ENCODE measurements at places on chromosomes 16 and 17.
A peak's percentile ranks its signal among the peaks of the same experiment; 100 is the strongest.

GRCh38 chr16:1152651-1153259 lies at the start of gene CACNA1H:
TSS of gene CACNA1H (plus strand) at chr16:1153106. CDS start at chr16:1153738, 632 bp downstream.
- DNase-seq: no peak

- no peak for DNase-seq
These were observed 19.8 kb upstream of the ANKRD40CL start for GRCh38 chr17:50787106-50787505.

DNA sequence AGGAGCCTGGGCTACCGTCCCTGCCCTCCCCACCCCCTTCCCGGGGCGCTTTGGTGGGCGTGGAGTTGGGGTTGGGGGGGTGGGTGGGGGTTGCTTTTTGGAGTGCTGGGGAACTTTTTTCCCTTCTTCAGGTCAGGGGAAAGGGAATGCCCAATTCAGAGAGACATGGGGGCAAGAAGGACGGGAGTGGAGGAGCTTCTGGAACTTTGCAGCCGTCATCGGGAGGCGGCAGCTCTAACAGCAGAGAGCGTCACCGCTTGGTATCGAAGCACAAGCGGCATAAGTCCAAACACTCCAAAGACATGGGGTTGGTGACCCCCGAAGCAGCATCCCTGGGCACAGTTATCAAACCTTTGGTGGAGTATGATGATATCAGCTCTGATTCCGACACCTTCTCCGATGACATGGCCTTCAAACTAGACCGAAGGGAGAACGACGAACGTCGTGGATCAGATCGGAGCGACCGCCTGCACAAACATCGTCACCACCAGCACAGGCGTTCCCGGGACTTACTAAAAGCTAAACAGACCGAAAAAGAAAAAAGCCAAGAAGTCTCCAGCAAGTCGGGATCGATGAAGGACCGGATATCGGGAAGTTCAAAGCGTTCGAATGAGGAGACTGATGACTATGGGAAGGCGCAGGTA lies 762 bp downstream of the CDK12 start:
- DNase-seq: peak; percentile 13

DNA sequence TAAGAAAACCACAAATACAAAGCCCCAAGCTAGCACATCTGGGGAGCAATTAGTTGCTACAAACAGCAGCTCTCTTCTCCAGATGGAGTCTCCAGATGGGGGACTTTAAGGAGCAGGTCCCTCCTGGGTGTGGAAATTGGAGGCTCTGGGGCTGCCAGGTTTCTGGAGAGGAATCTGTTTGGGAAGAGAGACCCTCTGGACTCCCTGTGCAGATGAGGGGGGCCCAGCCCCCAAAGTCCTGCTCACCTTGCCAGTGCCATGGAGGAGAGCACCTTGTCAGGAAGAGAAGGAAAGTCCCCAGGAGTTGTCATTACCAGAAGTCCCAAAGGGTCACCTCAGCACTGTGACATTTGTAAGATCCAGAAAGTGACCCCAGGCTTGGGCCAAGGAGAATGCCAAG lies 14.8 kb downstream of the TEKT5 start:
- no peak for DNase-seq

DNA sequence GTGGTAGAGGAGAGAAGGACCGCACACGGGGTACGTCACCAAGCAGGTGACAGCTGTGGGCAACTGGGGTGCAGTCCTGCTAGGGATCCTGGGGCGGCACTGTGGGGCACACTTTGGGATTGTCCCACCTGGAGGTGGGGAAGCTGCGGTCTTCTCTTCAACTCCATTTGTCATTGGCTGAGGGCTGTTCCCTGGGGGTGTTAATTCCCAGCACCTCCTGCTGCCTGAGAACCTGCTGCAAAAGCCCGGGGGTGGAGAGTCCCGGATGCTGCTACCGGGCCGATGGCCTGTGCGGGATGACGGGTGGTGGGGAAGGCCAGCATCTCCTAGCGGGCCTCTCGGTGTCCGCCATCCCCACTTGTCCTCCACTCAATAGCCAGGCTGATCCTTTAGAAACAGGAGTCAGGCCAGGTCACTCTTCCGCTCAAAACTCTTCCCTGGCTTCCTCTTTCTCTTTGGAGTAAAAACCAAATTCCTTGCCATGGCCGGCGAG lies 100.2 kb downstream of the CYLD start:
- no peak for DNase-seq

DNA sequence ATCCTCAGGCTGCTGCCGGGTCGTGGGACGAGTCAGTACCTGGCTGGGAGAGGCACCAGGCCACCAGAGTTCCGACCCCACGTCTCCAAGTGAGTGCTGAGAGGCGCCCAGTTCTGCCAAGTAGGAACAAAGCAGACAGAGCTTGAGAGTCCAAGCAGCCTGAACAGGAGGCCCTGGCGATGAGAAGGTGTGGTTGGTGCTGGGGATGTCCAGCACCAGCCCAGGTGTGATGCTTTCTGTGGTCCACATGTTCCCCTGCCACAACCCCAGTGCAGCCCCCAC lies 10.8 kb downstream of the TAX1BP3 start:
- no peak for DNase-seq

GRCh38 chr17:41728056-41728455 lies 6.4 kb downstream of the HAP1 start:
- DNase-seq: no peak

DNA sequence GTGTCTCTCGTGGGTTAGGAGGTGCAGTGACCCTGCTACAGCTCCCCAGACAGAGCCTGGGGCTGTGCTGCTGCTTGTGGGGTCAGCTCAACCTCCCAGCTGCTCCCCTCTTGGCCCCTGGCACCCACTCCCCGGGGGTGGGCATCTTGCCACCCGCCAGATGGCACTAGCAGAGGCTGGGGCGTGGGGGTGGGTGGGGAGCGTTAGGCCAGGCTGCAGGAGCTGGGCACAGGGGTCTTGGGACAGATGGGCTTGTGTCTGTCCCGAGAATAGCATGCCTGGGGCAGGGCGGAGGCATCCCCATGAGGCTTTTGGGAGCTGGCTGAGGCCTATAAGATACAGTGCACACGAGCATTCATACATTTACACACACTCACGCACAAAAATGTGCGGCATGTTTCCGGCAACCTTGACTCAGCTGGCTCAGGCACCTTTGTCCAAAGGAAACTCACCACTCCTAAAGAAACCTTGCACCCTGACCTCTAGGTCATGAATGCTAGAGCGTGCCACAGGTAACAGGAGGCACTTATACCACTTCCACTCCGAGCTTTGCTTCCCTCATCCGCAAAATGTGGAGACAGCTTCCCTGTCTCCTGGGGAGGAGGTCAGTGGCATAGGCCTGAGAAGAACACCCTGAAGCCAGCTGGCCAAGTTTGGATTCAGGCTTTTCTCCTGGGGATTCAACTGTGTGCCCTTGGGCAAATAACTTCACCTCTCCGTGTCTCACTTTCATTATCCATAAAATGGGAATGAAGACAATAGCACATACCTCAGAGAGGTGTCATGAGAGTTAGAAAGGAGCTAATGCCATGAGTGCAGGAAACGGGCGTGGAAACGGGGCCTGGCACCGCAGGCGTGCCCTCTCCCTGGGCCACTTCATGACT lies 78.9 kb upstream of the LHX1 start:
- no peak for DNase-seq

GRCh38 chr17:55487695-55488432 lies 23.4 kb downstream of the SMIM36 start:
- DNase-seq: no peak

DNA sequence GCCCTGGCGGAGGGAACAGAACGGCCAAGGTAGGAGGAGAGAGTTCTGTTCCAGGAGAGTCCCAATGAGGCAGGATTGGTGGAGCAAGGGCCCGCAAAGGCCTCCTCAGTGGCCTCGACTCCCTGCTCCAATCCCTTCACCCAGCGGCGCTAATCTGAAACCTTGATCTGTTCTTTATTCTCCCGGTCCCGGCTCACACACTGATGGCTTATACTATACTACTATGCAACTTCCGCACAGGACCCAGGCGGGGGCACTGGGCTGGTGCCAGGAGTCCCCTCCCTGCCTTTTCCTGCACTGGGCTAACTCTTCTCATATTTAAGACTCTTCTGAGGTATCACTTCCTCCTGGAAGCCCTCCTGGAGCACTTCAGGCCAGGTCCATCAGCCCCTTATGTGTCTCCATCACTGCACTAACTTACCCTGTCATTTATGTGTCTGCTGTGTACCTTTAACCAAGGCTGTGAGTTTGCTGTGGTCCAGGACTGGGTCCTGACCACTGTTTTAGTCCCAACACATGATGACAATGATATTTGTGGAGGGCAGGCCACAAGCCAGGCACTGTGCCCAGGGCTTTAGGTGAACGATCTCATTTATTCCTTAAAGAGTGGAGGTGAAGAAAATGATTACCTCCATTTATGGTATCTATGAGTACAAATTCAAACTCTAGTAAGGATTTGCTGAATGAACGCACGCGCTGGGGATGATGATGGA lies 6.8 kb downstream of the CCDC102A start:
- DNase-seq: no peak

DNA sequence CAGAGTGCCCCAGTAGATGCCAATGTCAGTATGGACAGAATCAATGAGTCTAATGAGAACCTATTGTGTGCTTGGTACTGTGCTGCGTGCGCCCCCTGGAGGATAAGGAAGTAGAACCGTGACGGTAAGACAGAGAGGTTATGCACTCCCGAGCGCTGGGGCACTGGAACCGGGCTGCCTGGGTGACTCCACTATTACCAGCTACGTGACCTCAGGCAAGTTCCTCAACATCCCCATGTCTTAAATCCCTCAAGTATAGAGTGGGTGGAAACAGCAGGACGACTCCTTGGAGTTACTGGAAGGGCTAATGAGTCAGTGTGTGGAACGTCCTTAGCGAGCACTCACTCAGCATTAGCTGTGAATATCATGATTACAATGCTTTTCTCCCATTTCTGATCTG lies 16.2 kb downstream of the CHST4 start:
- DNase-seq: peak; percentile 19

DNA sequence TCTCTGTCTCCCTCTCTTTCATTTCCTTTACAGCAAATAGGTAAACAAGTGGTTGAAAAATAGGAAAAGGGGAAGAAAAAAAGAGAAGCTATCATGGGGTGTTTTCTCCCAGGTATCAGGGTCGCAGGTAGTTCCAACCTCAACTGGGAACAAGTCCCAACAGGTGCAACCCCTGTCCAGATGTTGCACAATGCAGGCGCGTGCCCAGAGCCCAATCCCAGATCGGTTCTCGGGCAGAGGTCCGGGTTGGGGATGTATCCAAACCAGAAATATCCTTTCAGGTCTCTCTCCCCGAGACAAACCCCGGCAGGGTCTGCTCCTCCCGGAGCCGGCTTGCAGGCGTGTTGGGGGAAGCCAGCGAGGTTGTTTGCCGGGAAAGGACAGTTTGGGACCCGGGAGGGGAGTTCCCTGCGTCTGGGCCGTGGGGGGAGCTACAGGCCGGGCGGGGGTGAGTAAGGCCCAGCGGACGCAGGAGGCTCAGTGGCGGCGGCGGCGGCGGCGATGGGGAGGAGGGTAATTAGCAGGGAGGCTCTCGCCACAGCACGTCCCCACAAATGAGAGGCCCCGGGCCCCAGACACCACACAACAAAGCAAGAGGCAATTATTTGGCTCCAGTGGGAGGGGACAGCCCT lies 21.2 kb upstream of the SP6 start:
- no peak for DNase-seq

DNA sequence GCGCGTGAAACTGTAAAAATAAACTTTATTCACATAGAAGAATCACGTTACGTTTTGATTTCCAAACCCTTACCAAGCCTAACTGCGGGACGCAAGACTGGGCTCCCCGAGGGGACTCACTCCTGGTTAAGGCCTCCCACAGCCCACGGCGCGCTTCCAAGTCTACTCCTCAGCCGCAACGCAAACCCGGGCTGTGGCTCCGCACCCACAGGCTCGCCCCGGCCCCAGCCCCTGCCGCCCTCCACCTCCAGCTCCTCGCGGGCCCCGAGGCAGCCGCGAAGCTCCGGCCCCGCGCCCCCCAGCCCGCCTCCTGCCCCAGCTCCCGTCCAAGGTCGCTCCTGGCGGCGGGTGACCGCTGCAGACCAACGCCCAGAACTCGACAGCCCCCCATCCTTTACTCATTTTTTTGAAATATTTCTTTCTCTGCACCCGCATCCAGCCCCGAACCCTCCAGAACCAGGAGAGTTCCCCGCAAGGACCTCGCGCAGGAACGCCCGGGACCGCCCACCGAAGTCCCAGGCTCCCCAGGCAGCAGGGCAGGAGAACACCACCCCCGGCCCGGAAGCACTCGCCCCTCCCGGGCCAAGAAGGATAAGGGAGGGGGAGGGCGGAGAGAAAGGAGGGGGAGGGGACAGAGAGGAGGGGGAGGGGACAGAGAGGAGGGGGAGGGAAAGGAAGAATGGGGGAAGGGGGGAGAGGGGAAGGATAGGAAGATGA lies 912 bp downstream of the USP22 start:
- peak; percentile 66 for DNase-seq

DNA sequence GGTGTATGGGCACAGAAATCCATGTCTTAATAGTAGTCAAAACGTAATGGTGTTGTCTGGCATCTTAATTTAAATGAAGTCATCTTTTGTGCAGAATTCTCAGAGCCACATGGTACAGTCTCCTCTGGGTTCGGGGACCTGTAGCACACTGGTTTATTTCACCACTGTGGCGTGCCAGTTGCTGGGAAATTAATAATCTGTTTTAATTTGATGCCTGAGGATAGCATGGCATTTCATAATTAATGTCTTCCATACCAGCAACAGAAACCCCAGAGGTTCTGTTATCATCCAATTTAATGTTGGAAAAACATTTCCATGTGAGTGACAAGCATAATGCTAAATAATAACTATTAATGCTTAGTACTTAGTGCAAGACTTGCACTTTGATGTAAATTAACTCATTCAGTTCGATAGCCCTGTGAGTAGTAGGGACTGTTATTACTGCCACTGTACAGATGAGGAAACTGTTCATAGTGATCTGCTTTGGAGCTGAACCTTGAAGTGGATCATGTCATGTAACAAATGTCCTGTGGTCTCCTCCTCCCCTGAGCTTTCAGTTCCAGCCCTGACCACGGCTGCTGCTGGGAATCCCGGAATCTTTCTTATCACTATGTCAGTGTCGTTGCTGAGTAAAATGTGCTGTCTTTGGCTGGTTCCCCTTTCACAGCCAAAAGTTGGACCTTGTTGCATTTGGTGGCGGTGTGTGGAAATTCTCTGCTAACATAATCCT lies 51.2 kb downstream of the SNX29 start:
- DNase-seq: no peak

DNA sequence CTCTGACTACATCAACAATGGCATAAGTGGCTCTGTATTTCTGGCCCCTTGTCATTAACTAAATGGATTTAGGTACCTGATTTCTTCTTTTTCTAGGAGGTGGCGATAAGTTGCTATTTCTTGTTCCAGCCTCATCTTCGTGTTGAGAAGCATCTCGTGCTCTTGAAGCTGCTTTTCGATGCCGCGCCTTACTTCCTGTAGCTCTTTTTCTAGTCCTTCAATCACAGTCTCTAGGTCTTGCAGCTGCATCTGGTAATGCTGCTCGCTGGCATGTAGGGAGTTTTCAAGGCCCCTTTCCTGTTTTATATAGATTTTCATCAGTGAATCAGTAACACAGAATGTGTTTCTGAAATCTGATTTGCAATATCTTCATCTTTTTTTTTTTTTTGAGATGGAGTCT lies 5.1 kb downstream of the KRT222 start:
- no peak for DNase-seq

GRCh38 chr17:82765371-82765770 lies 13.5 kb downstream of the TBCD start:
- DNase-seq: no peak

GRCh38 chr16:86826941-86827340 lies 248.6 kb downstream of the FOXL1 start:
- no peak for DNase-seq

GRCh38 chr17:37359682-37360188 lies 16.1 kb upstream of the C17orf78 start:
- DNase-seq: no peak

GRCh38 chr17:28949185-28950016 lies 1.9 kb downstream of the PHF12 start:
- DNase-seq: peak; percentile 72

- DNase-seq: peak; percentile 90
These were observed 5.8 kb upstream of the CBX4 start for GRCh38 chr17:79844869-79845600.
